ENCODE measurements at places on chromosomes 6 and 20.

DNA sequence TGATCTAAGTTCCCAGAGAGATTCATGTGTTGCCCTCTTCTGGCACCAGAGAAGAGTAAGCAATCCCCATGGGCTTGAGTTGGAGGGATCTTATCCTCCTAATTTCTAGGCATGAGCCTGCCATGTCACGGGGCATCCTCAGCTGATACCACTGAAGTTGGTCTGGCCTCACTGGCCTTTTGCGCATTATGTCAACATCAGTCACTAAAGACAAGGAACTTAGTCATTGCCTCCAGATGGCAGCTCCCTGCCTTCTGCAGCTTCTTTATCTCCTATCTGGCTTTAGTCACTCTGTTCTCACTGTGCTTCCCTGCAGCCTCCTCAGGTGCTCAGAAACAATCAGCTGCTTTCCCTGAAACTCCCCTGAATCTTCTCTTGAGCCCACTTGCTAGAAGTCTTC is 312.2 kb downstream of the ADGRG6 start:
- ATAC-seq = no peak

GRCh38 chr6:404685-405423 is 13.3 kb downstream of the IRF4 start:
- no peak for ATAC-seq

DNA sequence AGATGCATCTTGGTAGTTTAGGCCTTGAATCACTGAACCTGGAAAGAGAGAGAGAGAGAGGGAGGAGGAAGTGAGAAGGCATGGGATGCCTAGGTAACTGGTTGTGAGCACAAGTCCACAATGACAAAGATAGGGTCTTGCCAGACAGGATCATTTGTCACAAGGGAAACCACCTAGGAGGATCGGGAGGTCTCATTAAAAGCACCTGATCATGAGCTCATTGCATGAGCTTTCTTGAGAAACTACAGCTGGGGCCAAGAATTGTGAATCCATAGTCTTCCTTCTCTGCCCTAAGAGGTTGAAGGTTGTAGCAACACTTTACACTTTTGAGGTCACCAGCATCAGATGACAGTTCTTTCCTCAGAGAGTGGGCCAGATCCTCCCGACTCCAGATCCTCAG is 195.7 kb downstream of the CD83 start:
- ATAC-seq = no peak

- ATAC-seq = peak; percentile 52
Measured at GRCh38 chr6:27809939-27810767, 102.0 kb downstream of the OR2B2 start.

GRCh38 chr6:45915780-45916468 is 99.7 kb downstream of the CLIC5 start:
- ATAC-seq = no peak

- no peak for ATAC-seq
Measured at GRCh38 chr6:16989382-16989781, 112.5 kb upstream of the STMND1 start.

- no peak for ATAC-seq
Measured at GRCh38 chr6:38173909-38174308, 354.4 kb downstream of the ZFAND3 start.

Data from SK-N-SH treated with all-trans-retinoic acid at 6 μM for 48 hours (cell line).